ENCODE measurements at places on chromosomes 16 and 17.
A peak's percentile ranks its signal among the peaks of the same experiment; 100 is the strongest.

DNA sequence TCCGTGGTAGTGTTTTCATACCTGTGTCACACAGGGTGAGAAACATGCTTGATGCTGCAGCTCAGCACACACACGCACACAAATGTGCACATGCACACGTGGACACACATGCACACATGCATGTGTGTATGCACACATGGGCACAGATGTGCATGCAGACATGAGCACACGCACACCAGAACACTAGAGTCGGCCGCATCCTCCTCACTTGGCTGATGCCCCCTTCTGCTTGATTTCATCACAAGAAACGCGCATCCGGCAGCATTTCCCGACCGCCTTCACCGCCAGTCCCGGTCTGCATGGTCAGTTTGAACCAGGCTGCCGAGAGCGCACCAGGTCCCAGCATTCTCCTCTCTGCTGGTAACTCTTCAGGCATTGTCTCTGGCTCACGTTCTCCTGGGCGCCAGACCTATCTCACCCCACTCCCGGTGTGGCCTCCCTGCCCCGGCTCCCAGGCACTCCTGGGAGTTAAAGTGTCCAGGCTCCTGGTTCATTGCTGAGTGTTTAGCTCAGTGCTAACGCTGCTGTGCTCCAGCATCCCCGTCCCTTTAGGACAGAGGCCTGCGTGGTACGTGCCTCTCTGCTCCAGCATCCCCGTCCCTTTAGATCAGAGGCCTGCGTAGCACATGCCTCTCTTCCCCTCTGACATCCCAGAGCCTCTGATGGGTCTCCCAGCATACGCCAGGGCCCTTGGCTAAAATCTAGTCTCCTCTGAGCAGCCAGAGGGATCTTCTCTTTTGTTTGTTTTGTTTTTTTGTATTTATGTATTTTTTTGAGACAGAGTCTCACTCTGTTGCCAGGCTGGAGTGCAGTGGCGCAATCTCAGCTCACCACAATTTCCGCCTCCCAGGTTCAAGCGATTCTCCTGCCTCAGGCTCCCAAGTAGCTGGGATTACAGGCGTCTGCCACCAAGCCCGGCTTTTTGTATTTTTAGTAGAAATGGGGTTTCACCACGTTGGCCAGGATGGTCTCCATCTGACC lies 16.0 kb downstream of the BAIAP2 start:
- no peaks in the 10 kb centered on the region for H3K36me3 ChIP-seq
- no peaks in the 10 kb centered on the region for H3K27me3 ChIP-seq
- no peaks in the 10 kb centered on the region for H3K4me1 ChIP-seq

DNA sequence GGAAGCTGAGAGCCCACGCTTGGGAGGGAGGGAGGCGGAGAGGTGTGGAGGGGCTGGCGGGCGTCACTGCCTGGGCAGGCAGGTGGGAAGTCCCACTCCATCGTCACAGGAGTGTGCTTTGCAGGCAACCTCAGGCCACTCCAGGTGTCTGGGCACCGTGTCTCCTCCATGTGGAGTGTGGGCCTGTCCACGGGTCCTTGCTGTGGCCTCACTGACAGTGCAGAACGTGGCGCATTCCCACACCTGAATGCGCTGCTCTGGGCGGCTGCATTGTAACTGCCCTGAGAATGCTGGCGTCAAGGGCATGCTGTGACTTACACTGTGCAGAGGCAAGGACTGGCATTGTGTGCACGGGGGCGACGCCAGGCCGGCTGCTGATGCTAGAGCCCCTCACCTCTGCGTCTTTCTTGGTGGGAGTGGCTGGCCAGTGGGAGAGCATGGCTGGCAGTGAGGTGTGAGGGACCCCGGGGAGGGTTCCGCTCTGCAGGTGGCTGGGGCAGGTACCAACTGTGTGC lies 66.4 kb downstream of the BANP start:
- H3K27me3 ChIP-seq, result no peaks in the 10 kb centered on the region
- no peak for DNase-seq
- H3K4me1 ChIP-seq, result no peaks in the 10 kb centered on the region

DNA sequence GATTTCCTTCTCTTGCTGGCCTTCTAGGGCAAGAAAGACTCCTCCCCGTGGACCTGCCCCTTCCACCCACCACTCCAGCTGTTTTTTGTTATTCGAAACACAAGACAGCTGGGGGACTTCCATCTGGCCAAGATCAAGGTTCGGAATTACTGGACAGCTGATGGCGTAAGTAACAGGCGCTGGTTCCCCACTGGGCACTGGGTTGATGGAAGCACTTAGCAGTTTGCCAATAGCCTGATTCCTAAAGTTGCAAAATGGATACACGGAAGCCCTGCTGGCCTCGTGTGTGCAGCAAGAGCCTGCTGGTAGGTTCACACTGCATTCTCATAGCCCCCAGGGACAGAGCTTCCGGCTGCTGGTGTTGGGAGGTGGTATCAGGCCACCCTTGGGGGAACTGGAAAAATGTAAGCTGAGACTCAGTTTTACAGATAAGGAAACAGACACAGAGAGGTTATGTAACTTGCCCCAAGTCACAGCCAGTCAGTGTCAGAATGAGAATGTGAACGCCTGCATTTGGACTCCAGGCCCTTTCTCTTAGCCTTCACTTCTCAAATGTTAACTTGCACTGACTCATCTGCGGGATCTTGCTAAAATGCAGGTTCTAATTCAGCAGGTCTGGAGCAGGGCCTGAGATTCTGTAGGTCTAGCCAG lies 171.7 kb downstream of the KATNIP start:
- no peak overlapping the region for H3K4me3 ChIP-seq
- DNase-seq, result no peak
- H3K4me1 ChIP-seq, result no peaks in the 10 kb centered on the region
- peaks cover 5% of the 10 kb centered on the region for H3K36me3 ChIP-seq

- peak; percentile 71 for DNase-seq
- H3K4me1 ChIP-seq, result peaks cover 22% of the 10 kb centered on the region
- H3K27me3 ChIP-seq, result no peaks in the 10 kb centered on the region
- H3K36me3 ChIP-seq, result no peaks in the 10 kb centered on the region
Observed at GRCh38 chr16:56625140-56625942, at the start of gene MT1E. TSS of gene MT1E (plus strand) at chr16:56625781. CDS start at chr16:56625852, 71 bp downstream.

- no peak for DNase-seq
- H3K36me3 ChIP-seq, result no peaks in the 10 kb centered on the region
Observed at GRCh38 chr17:43900858-43901754, 6.2 kb downstream of the MPP2 start.

DNA sequence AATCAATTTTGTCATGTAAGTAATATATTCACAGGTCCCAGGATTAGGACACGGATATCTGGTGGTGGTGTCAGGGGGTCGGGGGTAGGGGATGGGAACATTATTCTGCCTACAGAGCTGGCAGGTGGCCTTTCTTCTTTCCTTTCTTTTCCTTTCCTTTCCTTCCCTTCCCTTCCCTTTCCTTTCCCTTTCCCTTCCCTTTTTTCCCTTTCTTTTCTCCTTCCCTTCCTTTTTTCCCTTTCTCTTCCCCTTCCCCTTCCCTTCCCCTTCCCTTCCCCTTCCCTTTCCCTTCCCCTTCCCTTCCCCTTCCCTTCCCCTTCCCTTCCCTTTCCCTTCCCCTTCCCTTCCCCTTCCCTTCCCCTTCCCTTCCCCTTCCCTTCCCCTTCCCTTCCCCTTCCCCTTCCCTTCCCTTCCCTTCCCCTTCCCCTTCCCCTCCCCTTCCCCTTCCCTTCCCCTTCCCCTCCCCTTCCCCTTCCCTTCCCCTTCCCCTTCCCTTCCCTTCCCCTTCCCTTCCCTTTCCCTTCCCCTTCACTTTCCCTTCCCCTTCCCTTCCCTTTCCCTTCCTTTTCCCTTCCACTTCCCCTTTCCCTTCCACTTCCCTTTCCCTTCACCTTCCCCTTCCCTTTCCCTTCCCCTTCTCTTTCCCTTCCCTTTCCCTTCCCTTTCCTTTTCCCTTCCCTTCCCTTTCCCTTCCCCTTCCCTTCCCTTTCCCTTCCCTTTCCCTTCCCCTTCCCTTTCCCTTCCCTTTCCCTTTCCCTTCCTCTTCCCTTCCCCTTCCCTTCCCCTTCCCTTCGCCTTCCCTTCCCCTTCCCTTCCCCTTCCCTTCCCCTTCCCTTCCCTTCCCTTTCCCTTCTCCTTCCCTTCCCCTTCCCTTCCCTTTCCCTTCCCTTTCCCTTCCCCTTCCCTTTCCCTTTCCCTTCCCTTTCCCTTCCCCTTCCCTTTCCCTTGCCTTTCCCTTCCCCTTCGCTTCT lies 145.9 kb downstream of the PRKCB start:
- no peaks in the 10 kb centered on the region for H3K27me3 ChIP-seq
- H3K4me3 ChIP-seq, result no peak overlapping the region
- H3K36me3 ChIP-seq, result peaks cover 5% of the 10 kb centered on the region
- no peak overlapping the region for H3K27ac ChIP-seq

GRCh38 chr17:8976638-8977037 lies 11.1 kb upstream of the PIK3R5 start:
- no peak for DNase-seq
- H3K27me3 ChIP-seq, result no peaks in the 10 kb centered on the region
- H3K4me3 ChIP-seq, result no peak overlapping the region
- H3K4me1 ChIP-seq, result no peaks in the 10 kb centered on the region
- no peak overlapping the region for H3K27ac ChIP-seq

- peaks cover 4% of the 10 kb centered on the region for H3K4me1 ChIP-seq
- no peak overlapping the region for H3K27ac ChIP-seq
- DNase-seq, result peak; percentile 81
- H3K36me3 ChIP-seq, result no peaks in the 10 kb centered on the region
Observed at GRCh38 chr17:59746849-59747445, 39.5 kb downstream of the VMP1 start.

DNA sequence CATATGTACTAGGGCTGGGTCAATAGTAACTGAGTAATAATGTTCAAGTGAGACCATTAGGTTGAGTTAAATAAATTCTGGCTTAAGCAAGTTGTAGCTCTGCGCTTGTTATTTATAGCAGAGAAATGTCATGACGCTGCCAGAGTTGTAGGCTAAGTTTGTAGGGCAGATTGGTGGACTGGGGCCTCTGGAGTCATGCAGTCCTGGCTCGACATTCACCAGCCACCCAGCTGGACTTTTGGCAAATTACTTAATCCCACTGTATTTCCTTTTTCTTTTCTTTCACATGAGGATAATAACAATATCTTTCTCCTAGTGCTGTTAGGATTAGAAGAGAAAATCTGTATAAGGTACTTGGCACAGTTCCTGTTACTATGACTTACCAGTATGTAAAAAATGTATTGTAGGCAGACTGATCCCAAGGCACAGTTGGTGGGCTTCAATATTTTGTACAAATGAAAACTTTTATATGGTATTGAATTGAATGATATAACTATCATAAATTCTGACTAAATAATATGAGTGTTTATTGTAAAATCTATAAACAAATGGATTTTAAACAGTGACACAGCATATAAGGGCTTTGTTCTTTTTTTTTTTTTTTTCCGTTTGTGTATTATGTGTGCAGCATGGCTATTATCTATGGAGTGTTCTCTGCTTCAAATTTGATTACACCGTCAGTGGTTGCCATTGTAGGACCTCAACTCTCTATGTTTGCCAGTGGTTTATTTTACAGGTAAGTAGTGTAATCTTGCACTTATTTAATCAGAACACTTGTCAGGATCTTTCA lies 2.6 kb downstream of the MFSD11 start:
- no peak overlapping the region for H3K4me3 ChIP-seq
- DNase-seq, result no peak
- H3K4me1 ChIP-seq, result peaks cover 25% of the 10 kb centered on the region

GRCh38 chr17:64448665-64449512 lies at the start of gene MILR1:
TSS of gene MILR1 (plus strand) at chr17:64449115. CDS start at chr17:64449169, 54 bp downstream.
- H3K27me3 ChIP-seq, result no peaks in the 10 kb centered on the region
- no peaks in the 10 kb centered on the region for H3K4me1 ChIP-seq
- H3K27ac ChIP-seq, result no peak within 1 kb of the TSS
- no peak for DNase-seq
- H3K36me3 ChIP-seq, result no peaks in the 10 kb centered on the region

DNA sequence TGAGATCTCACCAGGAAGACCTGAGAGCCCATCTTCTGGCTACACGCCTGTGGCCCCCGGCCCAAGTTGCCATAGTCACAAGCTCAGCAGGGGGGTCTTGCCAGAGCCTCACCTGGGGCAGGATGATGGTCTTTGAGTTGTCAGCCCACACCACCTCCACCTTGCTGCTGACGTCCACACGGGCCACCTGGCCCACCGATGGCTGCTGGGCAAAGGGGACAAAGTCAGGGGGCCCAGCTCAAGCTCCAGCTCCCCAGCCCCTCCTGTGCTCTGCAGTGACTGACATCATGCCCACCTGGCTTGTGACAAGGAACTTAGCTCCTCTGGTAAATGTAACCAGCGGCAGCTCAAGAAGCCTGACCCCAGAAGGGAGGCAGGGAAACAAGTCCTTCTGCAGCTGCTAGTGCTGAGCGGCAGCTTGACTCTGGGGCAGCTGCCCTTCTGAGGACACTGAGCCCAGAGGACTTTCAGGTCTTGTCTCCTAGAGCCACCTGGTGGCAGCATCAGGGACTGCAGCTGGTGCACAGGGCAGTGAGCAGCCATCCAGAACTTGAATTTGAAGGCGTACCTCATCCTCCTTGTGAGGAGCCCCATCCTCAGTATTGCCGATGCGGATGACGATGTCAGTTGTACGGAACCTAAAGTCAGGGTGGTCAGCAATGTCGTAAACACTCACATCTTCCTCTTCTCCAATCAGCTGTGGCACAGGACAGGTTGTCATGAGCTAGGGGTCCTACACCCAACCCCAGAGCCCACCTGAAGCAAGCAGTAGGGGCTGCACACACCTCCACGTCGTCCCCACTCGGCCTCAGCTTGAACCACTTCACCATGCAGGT lies 13.5 kb downstream of the SPHK1 start:
- H3K27ac ChIP-seq, result no peak overlapping the region
- H3K4me1 ChIP-seq, result no peaks in the 10 kb centered on the region
- H3K36me3 ChIP-seq, result peaks cover 64% of the 10 kb centered on the region
- DNase-seq, result peak; percentile 79

DNA sequence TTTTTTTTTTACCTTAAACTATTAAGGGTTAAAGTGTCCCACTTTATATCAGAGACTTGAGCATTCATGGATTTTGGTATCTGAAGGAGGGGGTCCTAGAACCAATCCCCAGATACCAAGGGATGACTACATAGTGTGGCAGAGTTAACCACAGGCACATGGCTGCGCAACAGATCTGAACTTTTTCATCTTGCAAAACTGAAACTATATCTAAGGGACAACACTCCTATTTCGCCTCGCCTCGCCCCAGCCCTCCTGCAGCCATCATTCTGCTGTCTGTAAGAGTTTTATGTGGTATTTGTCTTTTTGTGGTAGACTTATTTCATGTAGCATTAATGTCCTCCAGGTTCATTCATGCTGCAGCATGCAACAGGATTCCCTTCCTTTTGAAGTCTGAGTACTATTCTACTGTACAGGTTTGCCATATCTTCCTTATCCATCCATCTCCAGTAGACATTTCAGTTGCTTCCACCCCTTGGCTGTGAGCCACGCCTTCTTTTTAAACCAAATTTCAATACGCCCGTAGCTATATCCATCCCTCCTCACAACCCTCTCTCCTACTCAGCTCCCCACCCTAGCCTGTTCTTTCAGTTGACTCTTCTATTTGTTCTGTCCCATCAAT lies 53.2 kb downstream of the AMFR start:
- H3K27ac ChIP-seq, result no peak overlapping the region
- peaks cover 40% of the 10 kb centered on the region for H3K36me3 ChIP-seq
- no peaks in the 10 kb centered on the region for H3K27me3 ChIP-seq
- peak overlapping the region; percentile 2 for H3K4me3 ChIP-seq
- DNase-seq, result peak; percentile 45
- H3K4me1 ChIP-seq, result peaks cover 4% of the 10 kb centered on the region
